ENCODE measurements at places on chromosomes 6 and 20. TPM values are rescaled to one million over a fixed set of nuclear protein-coding genes. Genes with fewer than 3 reads are reported as not detected.

CLVS2 gene
- not detected for total RNA-seq

NUS1 gene
- 24.1 TPM for total RNA-seq

SMIM29 gene
- total RNA-seq = 11.7 TPM

RSPH9 gene
- not detected for total RNA-seq

ULBP1 gene
- 2.6 TPM for total RNA-seq

SLC17A3 gene
- not detected for total RNA-seq

DEFB124 gene
- total RNA-seq = not detected

FAM209B gene
- total RNA-seq = 0.95 TPM

OPRM1 gene
- total RNA-seq = not detected

IPCEF1 gene
- 24.4 TPM for total RNA-seq

BEND6 gene
- not detected for total RNA-seq

PSORS1C1 gene
- 0.40 TPM for total RNA-seq

KIF25 gene
- total RNA-seq = not detected

TINAG gene
- total RNA-seq = not detected

CLPSL2 gene
- not detected for total RNA-seq

RBPJL gene
- not detected for total RNA-seq

SLC22A2 gene
- total RNA-seq = not detected

RAMACL gene
- 0.89 TPM for total RNA-seq

BPIFB1 gene
- total RNA-seq = not detected

LAMA5 gene
- 1.5 TPM for total RNA-seq

MYL9 gene
- total RNA-seq = not detected

TRDN gene
- not detected for total RNA-seq

POPDC3 gene
- not detected for total RNA-seq

SHLD1 gene
- 10.1 TPM for total RNA-seq

HSPA12B gene
- not detected for total RNA-seq

EYA2 gene
- not detected for total RNA-seq

C20orf141 gene
- total RNA-seq = not detected

DYNLT2 gene
- total RNA-seq = 3.1 TPM

TLDC2 gene
- total RNA-seq = not detected

HLA-DOA gene
- 1.4 TPM for total RNA-seq

PLN gene
- not detected for total RNA-seq

OR2B6 gene
- not detected for total RNA-seq

DDX43 gene
- not detected for total RNA-seq

TREM1 gene
- total RNA-seq = 4.5 TPM
